Germinal center (tissue), 1 donor: ENCODE measurements at places on chromosomes 12 and 14.

DNA sequence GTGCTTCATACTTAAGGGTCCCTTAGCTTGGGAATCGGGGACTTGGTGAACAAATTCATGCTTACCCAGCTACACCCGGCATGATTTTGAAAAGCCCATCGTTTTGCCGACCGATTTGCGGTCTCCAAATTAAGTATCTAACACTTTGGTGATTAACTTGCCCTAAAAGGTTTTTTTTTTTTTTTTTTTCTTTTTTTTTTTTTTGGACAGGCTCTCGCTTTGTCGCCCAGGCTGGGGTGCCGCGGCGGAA lies 843 bp upstream of the HSP90AA1 start:
- DNase-seq, result no peak

- DNase-seq, result peak; percentile 54
Observed at GRCh38 chr12:124994437-124994975, 1.1 kb downstream of the BRI3BP start.

DNA sequence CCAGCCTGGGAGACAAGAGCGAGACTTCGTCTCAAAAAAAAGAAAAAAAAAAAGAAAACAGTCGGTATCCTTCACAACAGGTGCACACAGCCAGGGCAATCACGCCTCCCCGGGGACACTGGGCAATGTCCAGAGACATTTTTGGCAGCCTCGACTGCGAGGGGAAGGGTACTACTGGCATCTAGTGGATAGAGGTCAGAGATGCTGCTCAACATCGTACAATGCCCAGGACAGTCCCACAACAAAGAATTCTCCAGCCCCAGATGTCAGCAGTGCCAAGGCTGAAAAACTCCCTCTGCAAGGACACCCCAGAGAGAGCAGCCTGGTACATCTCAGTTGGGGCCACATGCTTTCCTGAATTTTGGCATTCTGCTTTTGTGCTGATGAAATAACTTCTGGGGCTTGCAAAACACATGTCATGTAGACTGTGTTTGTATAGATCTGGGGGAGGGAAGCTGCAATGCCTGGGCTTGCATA lies 21.5 kb downstream of the ALDH2 start:
- no peak for DNase-seq

GRCh38 chr12:127830065-127830460 lies 436.9 kb upstream of the TMEM132C start:
- no peak for DNase-seq

DNA sequence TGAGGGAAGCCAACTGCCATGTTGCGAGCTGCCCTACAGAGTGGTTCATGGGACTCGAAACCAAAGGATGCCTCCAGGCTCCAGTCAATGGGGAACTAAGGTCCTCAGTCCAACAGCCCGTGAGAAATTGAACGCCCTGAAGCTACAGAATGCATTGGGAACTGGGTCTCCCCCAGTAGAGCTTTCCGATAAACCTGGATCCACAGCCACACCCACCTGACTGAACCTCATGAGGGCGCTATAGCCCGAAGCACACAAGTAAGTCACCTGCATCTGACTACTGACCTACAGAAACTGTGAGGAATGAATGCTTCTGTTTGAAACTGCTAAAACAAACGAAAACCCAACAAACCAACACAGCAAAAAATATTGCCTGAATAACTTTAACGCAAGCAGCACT lies 1297.7 kb downstream of the AACS start:
- DNase-seq, result no peak

DNA sequence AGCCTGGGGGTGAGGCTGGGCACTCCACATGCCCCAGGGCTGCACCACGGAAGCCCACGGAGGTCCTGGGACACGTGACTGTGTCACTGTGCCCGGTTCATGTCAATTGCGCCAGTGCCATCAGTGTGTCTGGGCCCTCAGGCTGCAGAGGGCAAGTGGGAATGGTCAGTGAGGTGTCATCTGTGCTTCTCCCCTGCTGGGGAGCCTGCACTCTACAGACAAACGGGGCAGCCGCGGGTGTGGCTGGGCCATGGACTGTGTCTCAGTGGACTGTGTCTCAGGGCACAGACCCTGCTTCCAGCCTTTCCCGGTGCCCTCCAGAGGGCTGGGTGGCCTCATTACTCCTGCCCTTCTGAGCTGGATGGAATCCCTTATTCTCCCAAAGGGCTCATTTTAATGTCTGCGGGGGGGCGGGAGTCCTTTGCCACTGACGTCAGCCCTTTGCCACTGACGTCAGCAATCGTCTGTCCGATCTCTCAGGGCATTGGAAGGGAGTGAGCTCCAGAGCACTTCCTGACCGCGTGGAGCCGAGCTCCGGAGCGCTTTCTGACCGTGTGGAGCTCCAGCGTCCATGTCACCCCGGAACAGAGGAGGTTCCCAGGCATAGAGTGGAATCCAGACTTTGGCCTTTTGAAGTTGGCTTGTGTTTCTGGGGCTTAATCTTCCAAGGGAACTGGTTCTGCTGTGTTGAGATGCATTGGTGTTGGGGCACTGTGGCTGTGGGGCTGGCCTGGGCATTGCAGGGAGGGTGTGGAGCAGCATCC lies 72.4 kb downstream of the ADGRD1 start:
- no peak for DNase-seq
